ENCODE measurements at places on chromosomes 4 and X.

DNA sequence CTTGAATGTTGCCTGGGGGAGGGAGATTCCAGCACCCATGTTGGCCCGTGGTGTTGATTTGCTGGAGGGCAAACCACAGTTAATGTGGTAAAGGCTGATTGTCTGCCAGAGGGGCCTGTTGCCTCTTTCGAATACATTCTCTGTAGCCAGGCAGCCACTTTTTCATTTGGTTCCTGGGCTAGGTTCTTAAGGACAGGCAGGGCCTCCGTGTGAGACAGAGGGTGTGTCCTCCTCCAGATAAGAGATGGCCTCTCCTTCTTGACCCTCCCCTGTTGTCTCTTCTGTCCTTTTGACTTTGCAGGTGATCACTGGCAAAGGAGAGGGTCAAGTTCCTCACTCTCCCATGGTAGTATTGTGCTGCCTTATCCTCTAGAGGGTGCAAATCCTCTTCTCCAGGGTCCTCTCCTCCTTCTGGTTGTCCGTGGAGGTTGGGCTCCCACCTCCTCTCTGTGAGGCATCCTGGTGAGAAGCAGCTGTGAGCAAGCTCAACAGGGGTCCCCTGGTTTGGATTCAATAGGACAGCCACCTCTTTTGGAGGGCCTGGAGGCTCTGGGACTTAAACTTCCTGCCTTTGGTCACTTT is 44.9 kb downstream of the ZNF182 start:
- no peak for DNase-seq

GRCh38 chr4:24322995-24323394 is 261.4 kb downstream of the DHX15 start:
- no peak for DNase-seq

DNA sequence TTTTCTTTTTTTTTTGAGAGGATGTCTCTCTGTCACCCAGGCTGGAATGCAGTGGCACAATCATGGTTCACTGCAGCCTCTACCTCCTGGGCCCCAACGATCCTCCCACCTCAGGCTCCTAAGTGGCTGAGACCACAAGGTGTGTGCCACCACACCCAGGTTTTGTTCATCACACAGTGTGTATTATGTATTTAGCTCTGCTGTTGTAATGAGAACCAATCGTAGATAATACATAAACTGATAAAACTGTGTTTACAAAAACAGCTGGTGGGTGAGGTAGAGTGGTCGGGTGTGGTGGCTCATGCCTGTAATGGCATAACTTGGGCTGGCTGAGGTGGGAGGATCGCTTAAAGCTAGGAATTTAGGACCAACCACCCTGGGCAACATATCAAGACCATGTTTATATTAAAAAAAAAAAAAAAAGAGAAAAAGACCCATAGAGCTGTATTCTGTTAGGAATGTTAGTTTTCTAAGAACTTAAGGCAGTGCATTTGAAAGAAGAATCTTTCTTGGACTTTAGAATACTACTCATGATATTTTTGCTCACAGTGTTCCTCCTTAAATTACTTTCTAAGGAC is 34.9 kb downstream of the POLR2B start:
- DNase-seq: no peak

DNA sequence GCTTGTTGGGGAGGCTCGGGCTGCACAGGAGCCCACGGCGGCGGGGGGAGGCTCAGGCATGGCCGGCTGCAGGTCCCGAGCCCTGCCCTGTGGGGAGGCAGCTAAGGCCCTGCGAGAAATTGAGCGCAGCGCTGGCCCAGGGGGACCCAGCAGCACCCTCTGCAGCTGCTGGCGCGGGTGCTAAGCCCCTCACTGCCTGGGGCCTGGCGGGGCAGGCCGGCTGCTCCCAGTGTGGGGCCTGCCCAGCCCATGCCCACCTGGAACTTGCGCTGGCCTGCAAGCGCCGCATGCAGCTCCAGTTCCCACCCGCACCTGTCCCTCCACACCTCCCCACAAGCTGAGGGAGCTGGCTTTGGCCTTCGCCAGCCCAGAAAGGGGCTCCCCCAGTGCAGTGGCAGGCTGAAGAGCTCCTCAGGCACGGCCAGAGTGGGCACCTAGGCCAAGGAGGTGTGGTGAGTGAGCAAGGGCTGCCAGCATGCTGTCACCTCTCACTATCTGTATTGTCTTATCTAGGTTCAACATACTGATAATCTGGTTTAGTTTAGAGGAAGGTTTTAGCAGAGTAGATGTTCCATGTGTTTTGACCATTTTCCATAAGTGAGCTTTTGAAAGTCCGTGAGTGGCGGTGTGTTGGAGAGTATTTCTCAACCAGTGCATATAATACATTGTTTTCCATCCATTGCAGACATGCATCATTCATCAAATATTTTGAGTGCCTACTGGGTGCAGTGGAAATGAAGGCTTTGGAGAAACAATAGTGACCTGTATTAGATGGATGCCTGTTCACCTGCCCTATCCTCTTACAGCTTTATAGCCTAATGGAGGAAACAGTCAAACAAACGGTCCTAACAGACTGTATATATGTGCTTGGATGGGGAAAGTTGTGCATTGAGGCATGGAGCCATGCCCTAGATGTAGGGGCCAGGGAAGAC is 13.1 kb downstream of the PI4K2B start:
- no peak for DNase-seq

GRCh38 chr4:123127875-123128274 is 205.5 kb upstream of the NUDT6 start:
- DNase-seq: no peak

DNA sequence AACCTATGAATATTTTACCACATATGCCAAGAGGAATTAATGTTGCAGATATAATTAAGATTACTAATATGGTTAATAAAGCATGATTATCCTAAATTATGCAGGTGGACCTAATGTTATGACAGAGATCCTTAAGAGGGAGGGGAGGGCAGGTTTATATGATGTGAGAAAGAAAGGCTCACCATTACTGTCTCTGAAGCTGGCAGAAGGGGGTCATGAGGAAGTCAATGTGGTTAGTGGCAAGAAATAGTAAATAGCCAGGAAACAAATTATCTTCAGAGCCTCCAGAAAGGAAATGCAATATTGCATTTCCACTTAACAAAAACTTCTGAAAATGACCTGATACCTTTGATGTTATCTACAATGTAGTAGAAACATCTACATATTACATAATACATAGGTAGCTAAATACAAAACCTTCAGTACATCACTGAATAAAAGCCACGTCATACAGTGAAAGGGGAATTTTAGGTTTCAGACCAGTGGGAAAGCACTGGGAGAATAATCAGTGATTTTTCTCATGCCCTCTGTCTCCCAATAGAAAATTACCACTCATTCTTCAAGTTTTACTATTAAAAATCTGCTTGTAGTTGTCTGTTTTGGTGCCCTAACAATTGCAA is 609.2 kb downstream of the SPOCK3 start:
- no peak for DNase-seq

DNA sequence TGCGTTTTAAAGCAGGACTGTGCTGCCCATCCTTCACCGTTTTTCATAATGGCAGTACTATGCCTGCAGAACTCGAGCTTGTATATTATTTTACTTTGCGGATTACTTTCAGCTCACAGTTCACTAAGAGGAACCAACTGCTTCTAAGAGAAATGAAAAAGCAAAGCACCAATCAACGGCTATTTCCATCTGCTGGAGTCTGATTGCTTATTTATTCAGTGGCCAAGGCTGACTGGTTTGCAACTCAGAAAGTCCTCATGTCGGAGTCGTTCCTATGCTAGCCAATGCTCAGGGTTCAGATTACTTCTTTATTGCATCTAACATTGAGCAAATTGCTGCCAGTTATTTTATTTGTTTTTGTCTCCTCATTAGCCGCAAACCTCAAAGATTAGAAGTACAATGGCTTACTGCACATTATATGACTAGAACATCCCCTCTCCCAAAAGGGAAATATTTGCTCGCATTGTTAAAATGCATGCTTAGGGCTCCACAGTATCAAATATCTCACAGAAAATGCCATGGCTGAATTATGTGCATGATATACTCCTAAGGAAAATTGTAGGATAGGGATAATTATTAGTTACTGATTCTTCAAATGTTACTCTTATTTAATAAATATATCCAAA is 1628.2 kb upstream of the ADGRL3 start:
- DNase-seq: no peak

- DNase-seq: no peak
Measured at GRCh38 chr4:144411700-144412099, 234.3 kb upstream of the HHIP start.

- DNase-seq: no peak
Measured at GRCh38 chr4:143207555-143207954, 22.8 kb downstream of the USP38 start.

- no peak for DNase-seq
Measured at GRCh38 chrX:11382930-11383329, 89.7 kb downstream of the AMELX start.

- DNase-seq: no peak
Measured at GRCh38 chr4:151174784-151175183, 75.4 kb downstream of the RPS3A start.

GRCh38 chr4:182367153-182367552 is 124.0 kb downstream of the TENM3 start:
- no peak for DNase-seq

DNA sequence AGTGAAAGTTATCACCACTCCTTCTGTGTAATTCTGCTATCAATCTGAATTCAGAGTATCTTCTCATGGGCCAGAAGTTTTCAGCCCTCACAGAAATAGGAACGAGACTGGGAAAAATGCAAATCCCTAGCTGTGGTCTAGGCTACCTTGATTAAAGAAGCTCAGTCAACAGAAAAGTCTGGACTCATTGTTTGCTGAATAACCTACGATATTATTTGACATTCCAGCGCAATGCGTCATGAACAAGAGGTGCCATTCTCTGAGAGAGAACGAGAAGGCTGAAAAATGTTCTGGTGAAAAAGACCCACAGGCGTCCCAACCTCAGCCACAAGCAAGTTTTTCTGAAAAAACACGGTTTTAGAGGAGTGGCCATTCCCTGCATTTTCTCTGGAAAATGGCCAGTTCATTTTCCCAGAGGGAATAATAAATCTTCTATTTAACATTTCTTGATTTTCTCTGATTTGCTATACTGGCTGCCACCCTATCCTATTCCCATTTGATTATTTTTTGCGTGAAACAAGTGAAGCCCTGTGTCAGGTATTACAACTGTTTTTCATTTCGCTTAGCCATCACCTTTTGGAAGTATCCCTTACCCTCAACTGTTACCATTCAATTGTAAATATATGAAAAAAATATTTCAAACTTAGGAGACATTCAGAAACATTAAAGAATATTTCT is 1117.6 kb upstream of the PRKX start:
- DNase-seq: no peak

- no peak for DNase-seq
Measured at GRCh38 chrX:54494166-54494988, 1.7 kb downstream of the FGD1 start.

DNA sequence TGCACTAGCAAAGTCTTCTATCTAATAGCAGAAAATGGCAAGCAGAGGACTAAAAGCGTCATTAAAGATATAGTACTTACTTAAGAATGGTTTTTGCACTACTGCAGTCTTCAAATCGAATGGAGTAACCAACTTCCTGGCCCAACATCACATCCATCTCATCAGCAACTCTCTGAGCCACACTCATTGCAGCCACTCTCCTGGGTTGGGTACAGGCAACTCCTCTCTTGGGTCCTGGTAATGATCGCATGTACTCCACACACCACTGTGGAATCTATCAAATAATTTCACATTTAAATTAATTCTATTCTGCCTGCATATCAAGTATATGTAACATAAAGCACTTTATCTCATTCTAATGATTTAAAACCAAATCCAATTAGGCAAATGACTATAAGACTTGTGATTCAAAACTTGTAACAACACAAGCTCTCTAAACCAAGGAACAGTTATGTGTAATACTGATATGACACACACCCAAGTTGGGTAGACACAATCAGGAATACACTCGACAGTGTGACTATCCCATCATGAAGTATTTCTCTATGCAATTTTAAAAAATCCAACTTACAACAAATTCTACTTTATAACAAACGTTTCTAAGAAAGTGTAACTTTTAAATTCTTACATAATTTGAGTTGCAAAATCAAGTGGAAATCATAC is 13.6 kb downstream of the DHX15 start:
- no peak for DNase-seq

GRCh38 chr4:53899586-53900270 is 164.7 kb downstream of the CHIC2 start:
- DNase-seq: no peak

DNA sequence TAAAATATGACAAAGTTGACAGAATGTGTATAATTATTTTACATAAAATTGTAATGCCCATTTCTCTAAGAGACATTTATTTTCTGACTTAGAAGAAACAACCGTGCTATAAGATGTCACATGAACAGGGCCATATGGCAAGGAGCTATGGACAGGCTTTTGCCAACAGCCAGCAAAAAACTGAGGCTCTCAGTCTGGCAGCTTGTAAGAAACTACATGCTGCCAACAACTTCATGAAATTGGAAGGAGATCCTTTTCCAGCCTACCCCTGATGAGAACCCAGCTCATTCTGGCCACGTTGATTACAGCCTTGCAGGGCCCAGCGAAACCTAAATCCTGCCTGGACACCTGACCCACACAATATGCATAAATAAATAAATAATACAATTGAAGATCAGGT is 250.3 kb upstream of the ARSJ start:
- no peak for DNase-seq

DNA sequence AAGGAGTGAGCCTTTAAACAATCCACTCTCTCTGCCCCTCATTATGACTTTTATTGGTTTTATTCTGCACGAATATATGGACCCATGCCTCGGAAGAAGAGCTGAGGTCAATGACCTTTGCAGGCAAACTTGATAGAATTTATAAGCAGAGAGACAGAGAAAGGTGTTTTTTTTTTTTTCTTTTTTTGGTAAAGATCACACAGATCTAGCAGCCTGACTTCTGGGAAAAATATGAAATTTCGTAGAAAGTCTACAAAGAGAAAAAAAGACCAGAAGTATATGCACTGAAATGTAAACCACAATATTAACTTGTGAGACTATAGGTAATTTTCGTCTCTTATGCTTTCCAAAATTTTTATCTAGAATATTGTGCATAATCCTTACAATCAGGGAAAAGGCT is 61.6 kb downstream of the LEF1 start:
- no peak for DNase-seq

GRCh38 chr4:80253510-80253909 is 13.0 kb upstream of the FGF5 start:
- no peak for DNase-seq

DNA sequence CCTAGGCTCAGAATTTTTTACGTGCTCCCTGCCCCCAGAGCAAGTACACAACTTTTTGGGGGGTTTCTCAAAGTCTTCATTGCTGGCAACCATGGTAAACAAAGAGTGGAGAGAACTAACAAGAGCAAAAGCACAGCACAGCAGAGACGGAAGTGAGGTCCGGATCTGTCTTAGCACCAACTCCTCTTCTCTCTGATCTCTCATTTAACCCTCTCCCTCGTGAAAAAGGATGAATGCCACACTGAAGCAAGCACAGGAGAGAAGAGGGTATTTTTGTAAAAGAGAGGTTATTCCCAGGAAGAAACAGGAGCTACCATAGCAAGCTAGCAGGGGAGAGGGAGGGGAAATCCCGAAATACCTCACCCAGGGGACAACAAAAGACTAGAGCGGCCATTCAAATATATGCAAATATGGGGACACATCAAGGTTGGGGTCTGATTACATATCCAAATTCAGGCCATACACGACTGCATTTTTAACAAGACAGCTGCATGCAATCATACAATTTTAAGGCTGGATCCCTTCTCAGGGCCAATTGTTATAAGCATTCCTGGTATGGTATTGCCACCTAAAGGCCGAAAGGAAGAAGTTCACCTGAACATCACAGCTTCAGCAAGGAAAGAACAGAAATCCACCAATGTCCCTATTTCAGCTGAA is 46.6 kb downstream of the CD40LG start:
- DNase-seq: no peak
